ENCODE measurements at places on chromosomes 2 and 18. TPM values are rescaled to one million over a fixed set of nuclear protein-coding genes. Genes with fewer than 3 reads are reported as not detected.

Gene CCDC68
- total RNA-seq: 20.8 TPM

Gene NOSTRIN
- 70.0 TPM for total RNA-seq

Gene CBLN2
- 0.26 TPM for total RNA-seq

Gene ALLC
- total RNA-seq: not detected

- DNase-seq: no peak
Observed at GRCh38 chr2:143807671-143808070, 678.5 kb downstream of the ARHGAP15 start.

- DNase-seq: no peak
Observed at GRCh38 chr2:43400508-43400907, 174.1 kb upstream of the ZFP36L2 start.

DNA sequence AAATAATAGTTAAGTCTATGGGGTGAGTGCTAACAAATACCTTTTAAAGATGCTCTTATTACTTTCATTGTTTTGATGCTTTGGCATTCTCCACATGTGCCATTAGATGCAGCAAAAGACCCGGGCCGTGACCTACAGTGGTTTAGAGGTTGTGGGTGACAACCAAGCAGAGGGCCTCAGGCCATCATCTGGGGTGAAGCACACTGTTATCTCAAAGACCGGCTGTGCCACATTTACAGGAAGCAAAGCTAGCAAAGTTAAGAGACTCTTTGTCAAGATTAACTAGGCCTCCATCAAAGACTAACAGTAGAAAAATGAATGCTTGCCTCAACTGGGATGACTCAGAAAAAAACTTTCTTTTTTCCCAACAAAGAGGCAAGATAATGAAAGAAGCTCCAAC, 695.3 kb downstream of the SATB2 start:
- DNase-seq: no peak

GRCh38 chr2:213834331-213834730, 550.1 kb downstream of the SPAG16 start:
- DNase-seq: no peak

- no peak for DNase-seq
Observed at GRCh38 chr18:44464398-44465180, 216.1 kb upstream of the SETBP1 start.

- no peak for DNase-seq
Observed at GRCh38 chr2:62010632-62011256, 105.3 kb downstream of the COMMD1 start.

DNA sequence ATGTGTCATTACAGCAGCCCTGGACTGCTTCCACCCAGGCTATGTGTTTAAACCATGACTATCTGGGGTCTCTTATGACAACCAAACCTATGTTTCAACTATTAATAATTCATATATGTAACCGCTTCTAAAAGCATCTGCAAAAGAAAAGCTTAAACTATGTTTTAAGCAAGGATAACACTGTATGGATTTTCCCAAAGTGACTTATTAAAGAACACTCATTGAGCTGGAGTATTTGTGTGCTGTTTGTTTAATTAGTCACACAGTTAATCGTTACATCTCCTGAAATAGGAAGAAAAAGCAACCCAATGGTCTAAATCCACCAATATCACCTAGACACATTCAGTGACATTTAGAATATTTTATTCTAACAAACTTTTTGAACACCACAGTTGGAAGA, 51.3 kb downstream of the TMEM163 start:
- DNase-seq: no peak

GRCh38 chr2:54499661-54500060, 43.5 kb downstream of the SPTBN1 start:
- DNase-seq: no peak

DNA sequence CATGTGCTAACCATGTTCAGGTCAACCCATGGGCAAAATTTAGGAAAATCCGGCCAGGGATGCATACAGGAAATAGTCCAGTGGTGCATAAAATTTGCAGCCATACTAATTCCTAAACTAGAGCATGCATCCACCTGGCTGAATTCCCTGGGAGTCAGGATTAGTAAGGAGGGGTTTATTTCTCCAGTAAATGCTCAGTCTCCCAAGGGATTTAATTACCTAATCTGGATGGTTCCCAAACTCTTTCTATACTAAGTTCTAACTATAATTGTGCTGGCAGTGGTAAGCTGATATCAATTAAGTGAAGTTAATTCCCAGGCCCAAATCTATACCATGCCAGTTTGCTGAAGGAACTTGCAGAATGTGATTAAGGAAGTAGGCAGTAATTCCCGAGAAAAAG, 26.2 kb upstream of the EVA1A start:
- no peak for DNase-seq
